Osteoblast (primary cell): ENCODE measurements at places on chromosomes 3 and 15. TPM values are rescaled to one million over a fixed set of nuclear protein-coding genes. Genes with fewer than 3 reads are reported as not detected.

The SERINC4 gene
- total RNA-seq = not detected in 2 replicates

The CFAP92 gene
- not detected in 2 replicates for total RNA-seq

The SEMA5B gene
- total RNA-seq = not detected in 2 replicates

The PTX3 gene
- 537 and 689 TPM in 2 replicates for total RNA-seq

The TMEM202 gene
- total RNA-seq = not detected in 2 replicates

The IFT122 gene
- 30.4 and 30.6 TPM in 2 replicates for total RNA-seq

The CAMKV gene
- total RNA-seq = not detected in 2 replicates

The LINGO1 gene
- under 0.01 and 1.1 TPM in 2 replicates for total RNA-seq

The ADAMTSL3 gene
- 0.29 and 0.72 TPM in 2 replicates for total RNA-seq

The CFAP100 gene
- not detected in 2 replicates for total RNA-seq

The IMPG2 gene
- total RNA-seq = 0.29 and 0.36 TPM in 2 replicates

The OR5H14 gene
- not detected in 2 replicates for total RNA-seq

The COX5A gene
- total RNA-seq = 27.1 and 38.9 TPM in 2 replicates

The SCG5 gene
- total RNA-seq = 6.8 and 9.0 TPM in 2 replicates

The SMCO1 gene
- total RNA-seq = not detected in 2 replicates

The SLC12A6 gene
- total RNA-seq = 39.2 and 40.9 TPM in 2 replicates

The IGSF10 gene
- total RNA-seq = 1.4 and 2.7 TPM in 2 replicates

The SLC24A5 gene
- total RNA-seq = not detected in 2 replicates

The NME9 gene
- not detected in 2 replicates for total RNA-seq

The PLS1 gene
- total RNA-seq = 0.88 and 1.1 TPM in 2 replicates

The IL16 gene
- total RNA-seq = 6.5 and 7.1 TPM in 2 replicates

The ZNF774 gene
- total RNA-seq = 1.8 and 2.4 TPM in 2 replicates

The SYNPR gene
- total RNA-seq = not detected in 2 replicates

The POTEB2 gene
- not detected in 2 replicates for total RNA-seq

The INSYN1 gene
- total RNA-seq = 3.8 and 4.7 TPM in 2 replicates

The LINS1 gene
- total RNA-seq = 14.8 and 16.8 TPM in 2 replicates
